ENCODE measurements at places on chromosomes 4 and X. TPM values are rescaled to one million over a fixed set of nuclear protein-coding genes. Genes with fewer than 3 reads are reported as not detected.

DNA sequence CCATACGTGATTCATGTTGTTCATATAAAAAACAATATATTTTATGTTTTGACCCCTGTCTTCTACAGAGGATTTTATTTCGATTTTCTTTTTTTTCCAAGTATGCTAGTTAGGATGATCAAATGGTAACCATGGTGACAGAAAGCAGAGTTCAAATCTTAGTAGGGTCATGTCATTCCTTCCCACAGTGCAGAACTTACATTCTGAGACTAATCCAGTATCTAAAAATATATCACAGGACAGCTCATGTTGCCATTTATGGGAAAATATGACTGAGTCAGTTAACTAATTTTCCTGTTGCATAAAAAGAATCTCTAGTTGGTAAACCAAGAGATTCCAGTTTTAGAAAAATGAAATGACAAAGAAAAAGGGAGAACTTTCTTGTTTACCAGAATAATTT lies 209.5 kb downstream of the PARM1 start:
- no peak for DNase-seq

GRCh38 chrX:39755143-39756032 lies 342.4 kb downstream of the BCOR start:
- DNase-seq: no peak

DNA sequence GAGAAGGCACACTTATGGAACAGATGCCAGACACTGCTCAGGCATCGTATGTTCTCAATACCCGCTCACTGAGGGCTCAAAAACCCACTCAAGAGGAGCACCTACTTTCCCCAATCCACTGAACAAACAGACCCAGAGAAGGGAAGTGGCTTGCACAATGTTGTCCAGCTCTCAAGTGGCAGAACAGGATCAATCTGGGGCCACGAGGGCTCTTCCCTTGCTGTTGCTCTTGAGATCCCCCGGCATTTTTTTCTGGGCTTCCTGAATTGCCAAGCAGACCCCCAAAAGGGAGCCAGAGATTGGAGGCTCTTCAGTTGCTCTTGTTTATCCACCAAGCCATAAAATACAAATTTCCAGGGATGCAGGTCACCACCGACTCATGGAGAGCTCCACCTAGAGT lies 35.7 kb downstream of the IDS start:
- DNase-seq: no peak

IGBP1 gene
- polyA plus RNA-seq: 111 TPM

DNA sequence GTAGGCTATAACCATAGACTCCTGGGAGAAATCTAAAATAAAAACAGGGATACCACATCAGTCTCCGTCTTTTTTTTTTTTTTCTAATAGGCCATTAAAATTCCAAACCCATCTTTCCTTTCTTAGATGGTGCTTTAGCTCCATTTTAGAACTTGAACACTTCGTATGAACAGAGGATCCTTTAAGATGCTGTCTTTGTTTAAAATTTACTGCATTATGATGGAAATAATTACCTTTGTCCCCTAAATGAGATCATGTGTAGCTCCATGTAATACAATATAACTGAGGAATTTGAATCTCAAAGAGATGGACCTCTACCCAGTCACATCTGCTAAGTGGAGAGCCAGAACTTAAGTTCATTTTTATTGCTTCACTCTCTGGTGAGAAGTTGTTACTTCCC lies 47.9 kb downstream of the CEP135 start:
- DNase-seq: no peak

LPAR4 gene
- 8.0 TPM for polyA plus RNA-seq

- no peak for DNase-seq
Measured at GRCh38 chr4:129176864-129177263, 80.9 kb downstream of the C4orf33 start.

DCAF12L2 gene
- polyA plus RNA-seq: 0.67 TPM

DNA sequence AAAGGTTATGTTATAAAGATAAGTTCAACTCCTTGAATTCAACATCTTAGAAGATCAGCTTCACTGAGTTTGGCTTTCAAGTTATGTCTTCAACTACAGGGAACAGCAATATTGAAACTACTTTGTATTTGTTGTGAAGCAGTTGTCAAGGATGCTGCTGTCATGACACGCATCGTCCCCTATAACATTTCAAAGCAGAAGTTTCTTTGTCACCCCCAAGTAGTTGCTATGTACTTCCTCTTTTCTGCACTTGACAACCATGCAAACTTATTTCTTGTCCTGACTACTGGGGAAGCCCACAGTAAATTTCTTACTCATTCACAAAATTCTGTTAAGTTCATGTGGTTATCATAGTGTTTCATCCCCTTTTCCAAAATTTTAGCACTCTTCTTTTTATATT lies 14.3 kb downstream of the ANTXR2 start:
- DNase-seq: peak; percentile 26

DNA sequence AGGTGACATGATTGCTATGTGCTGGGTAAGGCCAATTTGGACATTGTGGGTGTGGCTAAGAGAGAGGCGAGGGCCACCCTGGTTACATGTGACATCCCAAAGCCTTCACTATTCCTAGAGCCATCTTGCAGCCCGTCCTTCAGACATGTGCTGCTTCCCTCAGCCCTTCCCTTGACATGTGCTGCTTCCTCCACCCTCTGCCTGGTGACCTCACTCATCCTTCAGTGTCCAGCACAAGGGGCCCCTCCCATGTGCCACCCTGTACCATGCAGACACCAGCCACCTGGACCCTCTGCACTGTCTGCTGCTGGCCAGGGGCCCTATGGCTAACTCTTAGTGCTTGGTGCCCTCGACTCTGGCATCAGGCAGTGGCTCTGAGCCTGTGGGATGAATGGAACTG lies 27.4 kb downstream of the ADRA2C start:
- no peak for DNase-seq

- no peak for DNase-seq
Measured at GRCh38 chr4:83043801-83044407, 8.9 kb downstream of the COPS4 start.

MAGEE1 gene
- 5.3 TPM for polyA plus RNA-seq

FGA gene
- not detected for polyA plus RNA-seq

GRCh38 chrX:153744210-153745066 lies 19.6 kb upstream of the PLXNB3 start:
- no peak for DNase-seq

DNA sequence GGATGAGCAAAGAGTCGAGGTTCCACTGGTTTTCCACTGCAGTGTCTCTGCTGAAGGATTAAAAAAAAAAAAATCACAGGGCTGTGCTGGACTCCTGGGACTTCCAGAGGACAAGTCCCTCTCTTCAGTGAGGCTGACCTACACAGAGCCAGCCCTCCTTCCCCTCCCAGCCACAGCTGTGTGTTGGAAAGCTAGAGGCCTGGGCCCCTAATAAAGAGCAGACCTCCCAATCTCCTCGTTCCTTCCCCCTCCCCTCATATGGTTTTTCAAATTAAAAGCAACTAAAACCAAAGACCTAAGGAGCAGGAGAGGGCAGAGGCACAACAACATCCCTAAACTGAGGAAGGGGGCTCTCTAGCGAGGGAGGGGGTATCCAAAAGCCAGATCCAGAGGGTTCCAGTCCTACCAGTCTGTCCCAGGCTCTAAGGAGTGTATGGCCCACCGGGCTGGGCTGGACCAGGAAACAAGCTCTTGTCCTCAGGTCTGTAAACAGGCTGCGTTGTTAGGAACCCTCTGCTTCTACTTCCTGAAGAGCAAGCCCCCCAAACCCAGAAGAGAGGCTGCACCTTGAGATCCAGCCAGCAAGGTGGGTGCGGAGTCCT lies 4.0 kb upstream of the PDGFRA start:
- peak; percentile 72 for DNase-seq

DNA sequence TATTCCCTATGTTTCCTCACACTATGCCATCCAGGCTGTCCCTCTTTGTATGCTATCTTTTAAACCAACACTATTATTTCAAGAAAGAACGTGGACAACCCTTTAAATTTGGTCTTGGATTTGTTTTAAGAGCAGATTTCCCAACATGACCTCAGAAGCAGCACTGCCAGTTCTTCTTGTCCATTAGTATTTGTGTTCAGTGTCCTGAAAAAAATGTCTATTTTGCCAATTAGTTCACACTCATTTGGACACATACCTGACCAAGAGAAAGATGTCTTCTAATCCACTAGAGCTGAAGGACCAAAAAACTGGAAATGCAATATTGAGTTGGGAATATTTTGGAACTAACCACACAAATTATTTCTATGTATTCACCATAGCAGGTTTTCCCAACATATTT lies 223.2 kb upstream of the CNKSR2 start:
- DNase-seq: no peak

All from right lung (tissue), 10 donors.